Aorta (tissue), 5 donors: ENCODE measurements at places on chromosomes 11 and 22. TPM values are rescaled to one million over a fixed set of nuclear protein-coding genes. Genes with fewer than 3 reads are reported as not detected.

Gene STK33
- 0.88 TPM for total RNA-seq

DNA sequence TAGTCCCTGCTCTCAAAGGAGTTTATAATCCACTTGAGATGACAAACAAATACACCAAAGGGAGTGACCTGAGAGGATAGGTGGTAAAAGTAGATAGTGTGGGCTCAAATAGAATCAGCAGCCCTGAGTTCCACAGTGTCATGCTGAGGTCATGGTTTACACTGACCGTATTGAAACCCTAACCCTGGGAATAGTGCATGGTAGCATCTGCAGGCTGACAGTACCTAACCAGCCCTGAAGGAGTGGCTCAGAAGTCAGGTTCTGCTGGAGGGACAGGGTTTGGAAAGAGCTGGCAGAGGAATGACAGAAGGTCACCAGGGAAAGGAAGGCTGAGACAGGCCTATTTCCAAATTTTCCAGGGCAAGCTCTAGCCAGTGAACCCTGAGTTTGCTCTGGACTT lies 9.2 kb upstream of the TMPRSS5 start:
- no peaks in the 10 kb centered on the region for H3K4me1 ChIP-seq
- H3K27ac ChIP-seq, result no peak overlapping the region
- H3K27me3 ChIP-seq, result no peaks in the 10 kb centered on the region
- DNase-seq, result no peak
- no peaks in the 10 kb centered on the region for H3K36me3 ChIP-seq

Gene BATF2
- total RNA-seq, result 3.6 TPM

DNA sequence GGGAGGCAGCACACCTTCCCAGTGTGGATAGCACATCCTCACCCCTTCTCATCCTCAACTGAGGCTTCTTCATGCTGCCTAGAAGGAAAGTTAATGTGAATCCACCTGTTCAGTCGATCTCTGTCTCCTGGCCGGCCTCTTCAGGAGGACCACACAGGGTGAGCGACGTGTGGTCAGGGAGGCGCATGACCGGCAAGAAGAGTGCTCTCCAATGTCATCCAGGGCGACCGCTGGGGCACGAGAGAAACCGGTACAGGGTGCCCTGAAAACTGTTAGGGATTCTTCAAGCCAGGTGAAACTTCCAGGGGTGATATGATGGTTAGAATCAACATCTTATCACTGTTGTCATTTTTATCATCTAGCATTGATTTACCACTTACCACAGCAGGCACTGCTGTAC lies 43.0 kb downstream of the IGSF9B start:
- H3K27ac ChIP-seq, result no peak overlapping the region
- H3K27me3 ChIP-seq, result no peaks in the 10 kb centered on the region
- H3K4me3 ChIP-seq, result no peak overlapping the region
- DNase-seq, result no peak
- no peaks in the 10 kb centered on the region for H3K4me1 ChIP-seq

DNA sequence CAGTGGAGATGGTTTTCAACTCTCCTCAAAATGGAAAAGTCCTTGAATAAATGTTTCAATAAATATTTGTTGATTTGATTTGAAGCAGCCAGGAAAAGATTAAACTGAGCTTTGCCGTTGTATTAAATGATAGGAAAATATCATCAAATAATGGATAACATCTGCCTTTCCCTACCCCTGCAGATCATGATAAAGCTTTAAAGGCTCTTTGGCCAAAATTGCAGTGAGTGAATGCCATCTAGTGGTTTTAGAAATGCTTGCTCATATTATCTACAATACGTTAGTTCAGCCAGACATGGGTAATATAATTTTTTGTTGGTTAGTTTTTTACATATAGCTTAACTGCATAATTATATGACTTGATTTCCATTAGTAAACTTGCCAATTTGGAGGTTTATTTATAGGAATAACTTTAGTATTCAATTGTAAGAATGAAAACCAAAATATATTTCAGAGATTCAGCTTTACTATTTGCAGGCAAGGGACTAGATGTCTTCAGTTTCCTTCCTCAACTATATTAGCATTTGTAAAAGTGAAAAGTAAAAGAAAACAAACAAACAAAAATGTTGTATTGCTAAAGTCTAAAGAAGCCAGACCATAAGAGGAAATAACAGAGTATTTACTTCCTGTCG lies 159.2 kb downstream of the MSANTD4 start:
- no peaks in the 10 kb centered on the region for H3K4me1 ChIP-seq
- DNase-seq, result no peak
- no peaks in the 10 kb centered on the region for H3K27me3 ChIP-seq
- no peak overlapping the region for H3K27ac ChIP-seq

DNA sequence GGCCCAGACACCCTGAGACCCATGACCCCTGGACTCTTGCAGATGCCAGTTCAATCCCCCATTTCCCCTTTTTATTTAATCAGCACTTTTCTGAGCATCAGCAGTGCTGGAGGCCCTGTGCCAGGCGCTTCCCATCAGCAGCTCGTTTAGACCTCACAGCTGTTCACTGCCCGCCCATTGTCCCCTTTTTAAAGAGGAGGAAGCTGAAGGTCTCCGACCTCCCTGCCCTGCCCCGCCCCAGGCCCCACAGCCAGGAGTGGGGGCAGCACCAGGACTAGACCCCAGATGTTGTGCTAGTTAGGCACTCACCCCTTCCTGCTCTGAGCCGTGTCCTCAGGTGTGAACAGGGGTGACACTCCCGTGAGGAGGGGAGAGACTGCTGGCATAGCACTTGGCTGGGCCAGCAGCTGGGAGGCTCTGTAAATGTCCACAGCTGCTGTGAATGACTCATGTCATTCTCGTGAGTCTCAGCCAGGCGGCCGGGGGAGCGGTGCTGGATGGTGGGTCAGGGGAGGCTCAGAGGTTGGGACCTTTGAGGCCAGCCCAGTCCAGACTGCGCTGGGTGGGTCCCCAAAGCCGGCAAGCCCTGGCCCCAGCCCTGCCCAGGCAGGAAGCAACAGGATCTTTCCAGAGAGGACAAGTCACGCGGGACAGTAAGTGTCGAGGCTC lies 19.9 kb downstream of the EMID1 start:
- no peak overlapping the region for H3K4me3 ChIP-seq
- H3K27me3 ChIP-seq, result no peaks in the 10 kb centered on the region
- H3K27ac ChIP-seq, result no peak overlapping the region
- no peaks in the 10 kb centered on the region for H3K4me1 ChIP-seq
- H3K36me3 ChIP-seq, result no peaks in the 10 kb centered on the region

DNA sequence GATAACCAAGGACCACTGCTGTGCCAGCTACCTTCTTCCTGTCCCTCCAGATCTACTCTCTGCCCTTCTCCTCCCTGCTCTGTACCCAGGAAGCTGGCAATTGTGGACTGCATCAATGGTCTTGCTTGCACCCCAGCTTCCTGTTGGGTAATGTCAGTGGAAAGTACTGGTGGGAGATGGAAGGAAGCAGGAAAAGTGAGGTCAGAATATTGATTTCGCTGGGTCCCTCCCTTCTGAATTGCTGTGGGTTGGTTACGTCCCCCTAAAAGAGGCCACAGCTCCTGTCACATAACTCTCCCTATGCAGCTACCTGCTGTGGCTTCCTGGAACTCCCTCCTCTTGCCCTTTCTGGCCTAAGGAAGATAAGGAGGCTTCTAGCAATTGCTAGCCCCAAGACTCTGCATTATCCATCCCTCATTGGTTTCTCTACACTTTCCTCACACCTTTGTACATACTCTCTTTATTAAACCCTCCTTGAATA lies 81.2 kb downstream of the RASSF10 start:
- H3K27me3 ChIP-seq, result no peaks in the 10 kb centered on the region
- no peaks in the 10 kb centered on the region for H3K4me1 ChIP-seq
- no peaks in the 10 kb centered on the region for H3K36me3 ChIP-seq
- H3K27ac ChIP-seq, result no peak overlapping the region
- H3K4me3 ChIP-seq, result no peak overlapping the region

Gene CCDC157
- total RNA-seq, result 2.4 TPM

Gene OR5T3
- not detected for total RNA-seq

DNA sequence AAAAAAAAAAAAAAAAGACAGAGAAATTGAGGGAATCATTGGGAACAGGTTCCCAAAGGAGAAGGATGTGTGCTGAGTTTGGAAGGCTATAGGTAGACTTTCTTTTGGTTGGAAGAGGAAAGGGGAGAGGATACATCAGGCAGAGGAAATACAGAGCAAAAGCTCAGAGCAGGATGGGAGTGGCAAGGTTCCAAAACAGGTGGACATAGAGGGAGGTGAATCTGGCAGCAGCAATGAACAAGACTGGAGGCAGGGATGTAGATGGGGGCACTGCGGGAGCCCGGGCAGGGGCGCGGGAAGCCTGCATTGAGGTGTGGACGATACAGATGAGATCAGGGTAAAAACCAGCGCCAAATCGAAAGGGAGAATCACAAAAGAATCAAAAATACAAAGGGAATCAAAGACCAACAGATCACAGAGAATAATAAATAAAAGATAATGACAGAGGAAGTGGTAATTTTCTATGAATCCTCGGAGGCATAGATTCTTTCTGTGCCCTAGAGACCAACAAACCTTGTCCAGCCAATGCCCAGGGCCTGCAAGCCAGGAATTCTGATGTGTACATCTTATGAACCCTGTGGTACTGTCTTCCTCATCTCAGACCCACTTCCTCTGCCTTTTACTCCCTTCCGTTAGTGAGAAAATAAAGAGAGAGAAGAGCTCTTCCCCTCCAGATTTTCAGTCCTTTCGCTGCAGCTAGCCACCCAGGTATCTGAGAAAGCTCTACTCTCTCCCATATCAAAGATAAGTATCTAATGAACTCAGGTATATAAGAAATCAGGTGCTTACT lies 70.3 kb downstream of the SLC1A2 start:
- no peak for DNase-seq
- H3K4me1 ChIP-seq, result no peaks in the 10 kb centered on the region
- H3K27me3 ChIP-seq, result no peaks in the 10 kb centered on the region
- no peak overlapping the region for H3K27ac ChIP-seq
- no peak overlapping the region for H3K4me3 ChIP-seq

Gene FLRT1
- 0.10 TPM for total RNA-seq

GRCh38 chr11:74011360-74012073 lies 2.6 kb upstream of the UCP3 start:
- no peaks in the 10 kb centered on the region for H3K36me3 ChIP-seq
- no peaks in the 10 kb centered on the region for H3K27me3 ChIP-seq
- no peak overlapping the region for H3K4me3 ChIP-seq

GRCh38 chr11:96221244-96222070 lies 121.5 kb downstream of the MAML2 start:
- no peak overlapping the region for H3K27ac ChIP-seq
- no peaks in the 10 kb centered on the region for H3K36me3 ChIP-seq
- H3K4me1 ChIP-seq, result peaks cover 9% of the 10 kb centered on the region
- H3K4me3 ChIP-seq, result no peak overlapping the region
- DNase-seq, result no peak

Gene CCDC188
- 0.78 TPM for total RNA-seq

DNA sequence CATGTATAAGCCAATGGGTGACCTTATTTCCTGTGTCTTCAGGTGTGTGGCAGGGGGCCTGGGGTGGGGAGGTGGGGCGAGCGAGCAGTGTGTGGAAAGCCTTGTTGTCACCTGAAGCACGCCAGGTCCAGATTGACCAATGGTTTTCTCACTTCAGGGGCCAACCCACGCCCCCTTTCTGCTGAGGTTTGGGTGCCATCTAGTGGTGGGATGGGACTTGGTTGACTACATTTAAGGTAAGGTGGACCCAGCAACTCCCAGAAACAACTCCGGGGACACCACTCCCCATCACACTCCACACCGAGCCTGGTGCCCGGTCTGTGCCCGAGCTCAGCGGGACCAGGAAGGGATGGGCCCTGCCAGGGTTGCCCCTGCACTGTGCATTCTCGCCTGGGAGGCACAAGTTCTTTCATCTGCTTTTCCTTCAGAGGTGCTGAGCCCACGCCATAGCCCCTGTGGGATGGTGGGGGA lies 40.0 kb downstream of the TPCN2 start:
- H3K4me1 ChIP-seq, result no peaks in the 10 kb centered on the region
- no peaks in the 10 kb centered on the region for H3K36me3 ChIP-seq
- H3K27me3 ChIP-seq, result no peaks in the 10 kb centered on the region
- no peak overlapping the region for H3K4me3 ChIP-seq
- no peak overlapping the region for H3K27ac ChIP-seq
- DNase-seq, result peak; percentile 73

GRCh38 chr11:118240999-118241763 lies 11.0 kb downstream of the MPZL3 start:
- H3K27me3 ChIP-seq, result no peaks in the 10 kb centered on the region
- no peak overlapping the region for H3K4me3 ChIP-seq
- H3K27ac ChIP-seq, result no peak overlapping the region
- H3K4me1 ChIP-seq, result no peaks in the 10 kb centered on the region
- DNase-seq, result no peak
- H3K36me3 ChIP-seq, result no peaks in the 10 kb centered on the region

Gene SERHL2
- total RNA-seq, result 2.9 TPM

GRCh38 chr11:12893787-12894672 lies 115.1 kb upstream of the RASSF10 start:
- no peak overlapping the region for H3K27ac ChIP-seq
- H3K4me1 ChIP-seq, result no peaks in the 10 kb centered on the region
- no peak overlapping the region for H3K4me3 ChIP-seq
- H3K36me3 ChIP-seq, result no peaks in the 10 kb centered on the region

GRCh38 chr22:32961497-32961896 lies 96.7 kb downstream of the SYN3 start:
- H3K27ac ChIP-seq, result no peak overlapping the region
- no peak for DNase-seq
- H3K4me1 ChIP-seq, result no peaks in the 10 kb centered on the region
- no peaks in the 10 kb centered on the region for H3K27me3 ChIP-seq

- no peaks in the 10 kb centered on the region for H3K36me3 ChIP-seq
- no peaks in the 10 kb centered on the region for H3K27me3 ChIP-seq
- peak; percentile 77 for DNase-seq
Observed at GRCh38 chr22:22357024-22357883, 112.7 kb downstream of the VPREB1 start.
